Cardiac septum (tissue), 1 donor: ENCODE measurements at places on chromosomes 13 and 19. TPM values are rescaled to one million over a fixed set of nuclear protein-coding genes. Genes with fewer than 3 reads are reported as not detected.

The HCN2 gene
- 12.0 TPM for total RNA-seq

The S1PR4 gene
- 1.2 TPM for total RNA-seq

The POSTN gene
- 109 TPM for total RNA-seq

The KLK11 gene
- total RNA-seq: not detected

The IZUMO2 gene
- total RNA-seq: not detected

The SELENOV gene
- not detected for total RNA-seq

The VSTM2B gene
- total RNA-seq: not detected

The ZNF302 gene
- total RNA-seq: 32.6 TPM

The NCAN gene
- not detected for total RNA-seq

The DKKL1 gene
- total RNA-seq: not detected

The CEACAM4 gene
- total RNA-seq: 0.51 TPM

The PLIN5 gene
- total RNA-seq: 25.1 TPM

The KLK3 gene
- total RNA-seq: not detected

The HSD17B14 gene
- total RNA-seq: 1.9 TPM

The JOSD2 gene
- 36.1 TPM for total RNA-seq

DNA sequence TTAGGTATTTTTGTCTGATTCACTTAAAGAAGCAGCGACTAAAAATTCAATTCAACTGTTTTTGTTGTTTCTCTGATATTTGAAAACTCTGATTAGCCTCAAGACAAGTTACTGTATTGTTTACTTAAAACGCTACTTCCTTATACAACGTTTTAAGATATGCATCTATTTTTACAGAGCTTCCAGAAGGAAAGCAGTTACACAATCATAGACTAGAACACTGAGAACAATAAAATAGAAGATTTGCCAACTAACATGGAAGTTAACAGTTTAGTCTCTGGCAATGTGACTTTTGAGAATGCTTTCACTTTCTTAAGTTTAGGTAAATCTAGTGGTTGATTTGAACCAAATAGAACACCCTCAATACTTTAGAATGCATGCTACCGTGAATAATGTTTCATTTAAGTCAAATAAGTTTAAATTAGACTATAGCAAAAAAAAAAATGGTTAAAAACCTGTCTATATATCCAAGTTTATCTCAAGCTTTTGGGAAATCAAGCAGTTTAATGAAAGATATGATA lies 614.8 kb downstream of the DACH1 start:
- DNase-seq: no peak

GRCh38 chr19:34468409-34468808 lies 13.1 kb upstream of the WTIP start:
- no peak for DNase-seq

- no peak for DNase-seq
These were observed 17.0 kb upstream of the KCNN1 start for GRCh38 chr19:17949956-17950309.

DNA sequence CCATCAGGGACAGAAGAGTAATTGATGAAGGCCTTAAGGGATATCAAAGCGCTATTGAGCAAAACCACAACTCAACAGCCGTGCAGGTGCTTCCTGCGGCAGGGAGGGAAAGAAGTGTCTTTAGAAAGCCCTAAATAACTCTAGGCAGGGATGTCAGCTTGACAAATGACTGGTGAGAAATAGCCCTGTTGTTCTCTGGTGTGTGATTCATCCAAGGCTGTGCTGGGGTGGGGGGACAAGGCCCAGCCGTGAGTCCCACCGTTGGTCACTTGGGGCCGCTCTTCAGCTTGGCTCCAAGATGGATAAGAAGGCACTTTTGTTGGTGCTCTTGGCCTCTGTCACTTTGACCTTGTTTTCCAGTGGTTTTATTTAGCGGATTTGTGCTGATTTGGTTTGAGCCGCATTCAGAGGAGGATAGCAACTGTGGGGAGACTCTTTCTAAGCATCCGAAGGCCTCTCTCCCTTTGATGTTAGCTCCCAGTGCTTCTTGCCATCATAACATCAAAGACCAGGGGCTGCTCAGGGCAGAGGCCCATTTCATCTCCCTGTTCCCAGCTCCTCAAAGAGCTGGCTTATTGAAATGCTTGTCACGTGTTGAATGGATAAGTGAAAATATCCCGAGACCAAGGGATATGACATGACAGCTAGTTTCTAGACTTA lies 130.3 kb upstream of the SERP2 start:
- no peak for DNase-seq

DNA sequence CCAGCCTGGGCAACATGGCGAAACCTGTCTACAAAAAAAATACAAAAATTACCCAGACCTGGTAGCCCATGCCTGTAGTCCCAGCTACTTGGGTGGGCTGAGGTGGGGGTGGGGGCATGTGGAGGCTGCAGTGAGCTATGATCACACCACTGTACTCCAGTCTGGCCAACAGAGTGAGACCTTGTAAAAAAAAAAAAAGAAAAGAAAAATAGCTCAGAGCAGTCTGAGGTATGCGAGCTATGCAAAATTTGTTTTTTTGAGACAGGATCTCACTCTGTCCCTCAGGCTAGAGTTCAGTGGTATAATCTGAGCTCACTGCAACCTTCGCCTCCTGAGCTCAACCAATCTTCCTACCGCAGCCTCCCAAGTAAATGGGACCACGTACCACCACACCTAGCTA lies 7.1 kb upstream of the TOMM40 start:
- DNase-seq: no peak

- DNase-seq: no peak
These were observed 20.3 kb upstream of the GPR32 start for GRCh38 chr19:50750010-50750409.

GRCh38 chr19:46176116-46176860 lies 28.2 kb downstream of the IGFL2 start:
- no peak for DNase-seq

- no peak for DNase-seq
These were observed 18.8 kb upstream of the ZMYM5 start for GRCh38 chr13:19882231-19882630.

DNA sequence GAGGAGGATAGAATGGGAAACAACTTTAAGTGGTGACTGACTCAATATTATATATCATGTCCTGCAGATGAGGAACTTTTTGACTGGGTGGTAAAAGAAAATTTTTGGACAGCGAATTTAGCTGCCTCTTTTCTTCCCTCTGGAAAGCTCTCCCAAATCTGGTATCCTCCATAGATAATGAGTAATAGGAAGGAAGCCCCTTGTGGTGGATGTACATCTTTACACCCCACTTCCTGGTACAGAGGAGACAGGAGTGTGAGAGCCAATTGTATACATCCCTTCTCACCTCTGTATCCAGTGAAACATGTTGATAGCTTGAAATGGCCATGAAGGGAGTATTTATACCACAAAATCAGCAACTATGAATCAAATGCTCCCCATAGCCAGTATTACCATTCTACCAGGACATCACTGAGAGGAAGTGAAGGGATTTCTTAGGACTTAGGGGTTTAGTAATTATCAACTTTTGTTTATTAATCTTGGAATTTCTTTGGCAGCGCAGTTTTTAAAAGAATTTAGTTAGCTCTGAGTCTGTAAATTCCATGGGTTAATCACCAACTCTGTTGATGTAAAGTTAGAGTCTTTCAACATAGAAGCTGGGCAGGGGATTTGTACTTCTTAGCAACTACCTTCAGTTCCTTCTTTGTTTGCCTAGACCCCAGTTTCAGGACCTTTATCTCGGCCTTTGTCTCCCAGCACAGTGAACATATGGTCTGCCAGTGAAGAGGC lies 17.0 kb upstream of the TDRD3 start:
- no peak for DNase-seq

DNA sequence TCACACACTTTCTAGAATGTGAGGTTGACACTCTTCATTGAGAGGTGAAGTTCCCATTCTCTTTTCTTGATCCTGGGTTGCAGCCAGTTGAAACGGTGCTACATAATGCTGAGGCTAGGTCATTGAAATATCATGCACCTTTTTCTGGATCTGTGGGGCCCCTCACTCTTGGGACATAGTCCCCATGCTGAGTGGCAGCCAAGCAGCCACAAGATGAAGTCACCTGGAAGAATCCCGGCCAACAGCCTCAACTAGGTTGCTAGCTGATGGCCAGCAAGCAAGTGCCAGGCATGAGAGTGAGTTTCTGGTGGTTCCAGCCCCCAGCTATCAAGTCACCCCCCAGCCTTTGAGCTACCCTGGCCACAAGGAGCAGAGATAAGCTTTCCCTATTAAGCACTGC lies 148.5 kb upstream of the TSHZ3 start:
- no peak for DNase-seq

DNA sequence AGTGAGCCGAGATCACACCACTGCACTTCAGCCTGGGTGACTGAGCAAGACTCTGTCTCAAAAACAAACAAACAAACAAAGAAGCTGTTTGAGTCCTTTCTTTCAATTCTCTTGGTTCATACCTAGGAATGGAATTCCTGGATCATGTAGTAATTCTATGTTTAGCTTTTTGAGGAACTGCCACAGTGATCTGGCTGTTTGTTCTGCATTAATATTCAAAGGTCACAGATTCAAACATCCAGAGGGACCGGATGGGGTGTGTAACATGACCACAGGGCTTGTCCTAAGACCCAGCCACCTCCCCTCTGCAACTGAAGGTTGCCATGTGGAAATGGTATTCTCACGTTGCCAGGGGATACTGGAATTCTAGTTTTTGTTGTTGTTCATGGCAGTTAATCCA lies 10.2 kb downstream of the COLGALT1 start:
- no peak for DNase-seq

GRCh38 chr13:95624020-95624419 lies 20.5 kb downstream of the DZIP1 start:
- DNase-seq: no peak

DNA sequence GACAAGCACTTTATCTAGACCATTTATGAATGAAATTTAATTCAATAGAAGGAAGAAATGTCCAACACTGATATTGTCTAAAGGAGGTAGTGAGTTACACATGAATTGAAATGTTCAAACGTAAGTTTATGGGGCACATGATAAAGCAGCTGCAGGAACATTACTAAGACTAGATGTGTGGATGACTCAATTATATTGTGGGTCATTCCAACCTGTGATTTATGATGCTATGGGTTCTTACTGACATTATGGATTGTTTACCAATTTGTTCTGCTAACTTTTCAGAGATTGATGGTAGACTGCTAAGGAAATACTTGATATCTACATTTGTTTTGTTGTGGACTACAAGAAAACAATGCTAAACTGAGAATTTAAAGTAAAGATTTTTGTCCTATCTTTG lies 56.1 kb upstream of the ATXN8OS start:
- no peak for DNase-seq

GRCh38 chr13:48662226-48662625 lies 8.5 kb downstream of the CYSLTR2 start:
- no peak for DNase-seq

GRCh38 chr13:27962982-27963381 lies 6.1 kb downstream of the CDX2 start:
- DNase-seq: peak; percentile 38

GRCh38 chr19:39401070-39401548 lies 5.5 kb upstream of the ZFP36 start:
- DNase-seq: no peak

GRCh38 chr13:75178436-75178835 lies 303.5 kb downstream of the TBC1D4 start:
- DNase-seq: no peak

DNA sequence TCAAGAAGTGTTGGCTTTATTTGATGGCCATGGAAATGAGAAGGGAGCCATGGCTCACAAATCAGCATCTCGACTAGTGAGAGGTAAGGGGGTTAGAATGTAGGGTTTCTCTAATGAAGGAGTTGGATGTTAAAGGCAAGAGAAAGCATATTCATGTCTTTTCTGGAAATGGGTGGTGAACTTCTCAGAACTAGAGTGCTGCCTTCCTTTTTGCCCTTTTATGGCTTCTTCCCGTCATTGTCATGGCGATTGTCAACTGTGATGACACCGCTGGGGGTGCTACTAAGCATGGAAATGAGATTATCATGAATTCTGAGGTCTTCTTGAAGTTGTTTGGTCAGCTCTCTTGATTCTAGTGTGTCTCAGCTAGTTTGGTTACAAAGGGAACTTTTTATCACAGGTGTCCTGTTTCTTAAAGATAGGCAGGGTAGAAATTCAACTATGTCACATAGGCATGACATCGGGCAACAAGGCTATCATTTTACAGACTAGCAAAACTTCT lies 180.4 kb downstream of the LIG4 start:
- DNase-seq: no peak

- DNase-seq: peak; percentile 57
These were observed 8.4 kb downstream of the AP1M1 start for GRCh38 chr19:16206046-16206605.

DNA sequence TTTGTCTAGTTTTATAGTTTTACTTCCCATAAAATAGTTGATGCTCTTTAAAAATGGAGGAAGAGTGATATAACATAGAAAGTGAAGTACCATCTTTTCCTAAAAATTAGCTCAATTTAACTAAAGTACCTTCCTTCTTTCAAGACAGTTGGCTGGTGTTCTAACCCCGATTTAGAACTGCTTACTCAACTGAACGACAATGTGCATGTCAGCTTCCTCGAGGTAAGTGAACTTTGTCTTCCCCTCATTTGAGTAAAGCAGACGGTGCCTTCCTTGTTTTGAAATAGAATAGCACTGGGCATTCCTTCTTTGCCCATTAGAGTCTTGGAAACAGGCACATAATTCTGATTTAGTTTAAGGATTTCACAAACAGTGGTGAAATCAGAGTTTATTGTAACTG lies 1519.2 kb downstream of the EFNB2 start:
- DNase-seq: no peak

- no peak for DNase-seq
These were observed 46.5 kb downstream of the RFX2 start for GRCh38 chr19:6063576-6064335.

DNA sequence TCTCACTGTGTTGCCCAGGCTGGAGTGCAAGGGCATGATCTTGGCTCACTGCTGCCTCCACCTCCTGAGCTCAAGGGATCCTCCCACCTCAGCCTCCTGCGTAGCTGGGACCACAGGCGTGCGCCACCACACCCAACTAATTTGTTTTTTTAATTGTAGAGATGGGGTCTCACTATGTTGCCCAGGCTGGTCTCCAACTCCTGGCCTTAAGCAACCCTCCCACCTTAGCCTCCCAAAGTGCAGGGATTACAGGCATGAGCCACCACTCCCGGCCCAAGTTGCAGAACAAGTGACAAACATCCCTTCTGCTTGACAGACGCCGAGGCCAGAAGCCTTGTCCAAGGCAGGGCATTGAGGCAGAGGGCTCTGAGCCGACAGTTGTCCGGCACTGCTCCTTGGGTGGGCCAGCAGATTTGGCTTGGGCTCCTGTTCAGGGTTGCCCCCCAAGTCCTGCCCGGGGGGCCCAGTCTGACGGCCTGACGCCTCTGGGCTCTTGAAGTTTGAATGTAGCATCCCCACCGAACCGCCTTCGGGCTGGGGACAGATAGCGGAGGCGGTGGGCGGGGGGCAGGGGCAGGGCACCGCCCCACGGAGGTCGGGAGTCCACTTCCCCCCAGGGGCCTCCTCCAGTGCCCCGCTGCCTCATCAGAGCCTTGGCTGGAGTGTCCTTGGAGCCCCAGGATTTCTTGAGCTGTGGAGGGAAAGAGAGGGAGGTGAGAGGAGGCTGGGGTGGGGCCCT lies 5.7 kb upstream of the SPACA4 start:
- no peak for DNase-seq

- no peak for DNase-seq
These were observed 743 bp downstream of the ACTL9 start for GRCh38 chr19:8697671-8698432.
